Stromal cell of bone marrow (primary cell): ENCODE measurements at places on chromosomes 6 and 20.

DNA sequence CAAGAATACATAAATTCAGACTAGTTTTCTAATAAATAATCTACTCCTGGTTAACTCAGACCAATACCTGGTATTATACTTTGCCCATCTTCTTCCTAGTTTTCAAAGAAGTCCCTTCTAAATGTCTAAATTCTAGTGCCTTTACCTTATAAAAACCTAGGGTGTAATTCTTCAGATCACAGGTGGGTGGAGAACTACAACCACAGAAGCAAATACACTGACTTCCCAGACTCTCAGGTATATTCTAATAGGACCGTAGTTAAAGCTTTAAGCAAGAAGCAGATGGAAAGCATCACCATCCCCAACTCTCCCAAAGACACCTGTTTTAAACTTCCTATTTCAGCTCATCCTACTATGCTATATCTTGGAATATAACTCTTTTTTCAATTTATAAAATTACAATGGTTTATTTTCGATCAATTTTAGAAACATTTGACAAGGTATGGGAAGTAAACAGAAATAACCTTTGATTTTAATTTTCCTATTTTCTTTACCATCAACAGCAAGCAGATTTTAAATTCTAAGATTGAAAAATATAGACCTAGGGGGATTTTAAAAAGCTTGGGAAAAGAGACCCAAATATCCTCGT lies 15.8 kb downstream of the MAN1A1 start:
- no peak for DNase-seq

DNA sequence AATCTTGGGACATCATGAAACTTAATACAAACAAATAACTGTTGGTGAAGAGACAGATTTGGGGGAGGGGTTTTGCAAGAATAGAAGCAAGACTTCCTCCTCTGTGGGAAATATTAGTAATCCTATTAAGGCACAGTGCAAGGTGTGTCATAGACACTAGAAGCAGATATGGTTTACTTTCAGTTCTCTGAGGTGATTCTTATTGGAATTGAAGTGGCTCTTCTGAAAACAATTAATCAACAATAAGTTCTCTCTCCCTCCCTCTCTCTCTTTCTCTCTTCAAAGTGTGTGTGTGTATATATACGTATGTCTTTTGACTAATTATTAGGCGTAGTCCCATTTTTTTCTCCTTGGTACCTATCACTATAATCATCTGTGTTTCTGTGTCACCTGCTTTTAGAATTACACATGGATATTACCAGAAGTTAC lies 99.8 kb downstream of the HIVEP2 start:
- DNase-seq: no peak

- peak; percentile 33 for DNase-seq
These were observed 707.8 kb upstream of the FLRT3 start for GRCh38 chr20:15045246-15045645.

- no peak for DNase-seq
These were observed at the start of the genes DEFB124 and REM1 for GRCh38 chr20:31474758-31475427. TSS of gene DEFB124 (minus strand) at chr20:31475127. CDS start at chr20:31473013, 2,114 bp downstream. TSS of gene REM1 (plus strand) at chr20:31475288. CDS start at chr20:31476446, 1,158 bp downstream.

DNA sequence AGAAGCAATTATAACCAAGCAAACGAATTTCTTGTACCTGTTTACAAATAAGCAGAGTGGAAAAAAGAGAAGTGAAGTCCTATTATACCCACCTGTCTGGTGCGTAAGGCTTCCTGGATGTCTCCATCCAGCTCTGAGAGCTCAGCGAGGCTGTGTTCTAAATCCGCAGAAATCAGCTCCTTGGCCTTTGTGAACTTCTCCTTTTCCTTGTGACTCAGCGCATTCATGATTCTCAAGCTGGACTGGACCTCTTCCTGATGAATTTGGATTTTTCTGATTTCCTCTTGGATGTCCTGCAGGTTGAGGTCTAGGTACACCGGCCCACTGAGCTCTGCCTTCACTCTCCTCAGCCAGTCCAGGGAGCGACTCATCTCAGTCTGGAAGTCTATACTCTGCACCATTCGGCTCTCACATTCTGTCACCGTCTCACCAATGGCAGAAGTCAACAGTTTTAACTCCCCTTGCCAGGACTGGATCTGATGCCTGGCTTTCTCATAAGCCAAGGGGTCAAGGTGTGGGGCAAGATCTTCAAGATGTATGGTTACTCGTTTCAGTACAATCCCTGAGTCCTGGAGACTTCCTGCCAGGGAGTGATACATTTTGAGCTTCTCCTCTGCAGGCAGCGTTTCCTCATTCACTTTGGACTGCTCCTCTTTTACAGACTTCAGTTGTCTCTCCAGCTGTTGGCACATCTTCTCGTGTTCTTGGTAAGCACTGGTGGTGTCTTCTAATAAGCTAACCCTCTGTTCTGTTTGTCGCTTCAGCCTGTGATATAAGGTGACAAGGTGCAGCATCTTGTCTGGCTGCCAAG lies 307.3 kb downstream of the SYNE1 start:
- DNase-seq: no peak
